ENCODE measurements at places on chromosomes 2 and 18.

DNA sequence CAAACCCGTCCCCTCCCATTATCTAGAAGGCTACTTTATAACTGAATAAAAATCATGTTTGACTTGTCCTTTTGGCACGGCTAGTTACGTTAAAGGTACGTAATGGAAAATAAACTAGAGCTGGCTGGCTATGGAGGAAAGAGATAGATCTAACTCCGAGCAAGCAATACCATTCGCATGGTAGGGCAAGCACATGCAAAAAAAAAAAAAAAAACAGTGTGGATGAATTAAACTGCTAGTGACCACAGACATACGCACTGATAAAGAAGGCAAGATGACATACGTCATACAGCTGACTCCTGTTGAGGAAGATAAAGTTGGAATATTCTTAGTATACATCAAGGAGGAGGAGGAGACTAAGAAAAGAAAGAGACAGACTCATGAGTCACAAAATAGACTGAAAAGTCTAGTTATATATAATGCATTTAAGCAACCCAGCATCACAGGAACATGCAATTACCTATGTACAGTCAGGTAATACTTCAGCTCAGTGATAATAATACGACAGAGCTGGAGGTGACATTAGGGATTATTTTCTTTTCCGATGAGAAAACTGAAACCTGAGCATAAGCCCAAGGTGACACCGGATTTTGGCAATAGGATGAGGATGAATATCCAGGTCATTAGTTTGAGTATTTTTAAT is 37.9 kb upstream of the NARS1 start:
- no peak for DNase-seq

GRCh38 chr2:122999258-122999657 is 1025.8 kb upstream of the CNTNAP5 start:
- DNase-seq: no peak

DNA sequence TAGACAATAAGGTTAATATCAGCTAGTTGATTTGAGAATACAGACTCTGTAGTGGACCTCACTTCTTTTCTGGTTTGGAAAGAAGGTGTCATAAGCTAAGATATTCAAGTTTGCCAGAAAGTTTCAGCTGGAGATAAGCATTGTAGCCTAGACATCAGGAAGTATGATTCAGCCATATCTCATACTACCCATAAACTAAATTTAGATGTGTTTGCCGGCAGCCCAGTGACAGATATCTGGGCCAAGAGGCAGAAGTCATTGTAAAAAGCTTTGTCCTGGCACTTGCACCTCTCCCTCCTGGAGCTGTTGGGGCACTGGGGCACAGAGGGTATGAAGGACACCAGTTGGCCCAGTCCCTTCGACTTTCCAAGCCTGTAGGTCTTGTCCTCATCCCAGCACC is 128.0 kb downstream of the EPHA4 start:
- no peak for DNase-seq

GRCh38 chr18:11284811-11285210 is 135.4 kb upstream of the PIEZO2 start:
- DNase-seq: no peak

GRCh38 chr2:79292958-79293315 is 133.4 kb upstream of the REG3A start:
- no peak for DNase-seq

DNA sequence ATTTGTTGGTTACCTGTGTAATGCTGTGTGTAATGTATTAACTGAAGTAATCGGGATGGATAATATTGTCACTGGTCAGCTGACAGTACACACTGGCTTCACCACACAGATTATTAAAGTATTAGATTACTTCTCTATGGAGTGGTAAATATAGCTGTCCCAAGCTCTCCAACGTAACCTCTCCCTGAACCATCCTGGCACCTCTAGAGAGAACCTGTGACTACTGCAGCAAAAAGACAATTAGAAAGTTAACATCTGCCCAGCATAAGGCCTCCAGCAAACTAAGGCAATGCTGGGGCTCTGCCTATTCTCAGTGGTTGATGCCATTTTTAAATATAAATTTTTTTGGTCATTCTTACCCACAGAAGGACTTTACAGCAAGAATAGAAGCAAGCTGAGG is 351.3 kb downstream of the GPD2 start:
- DNase-seq: no peak

- DNase-seq: no peak
These were observed 176.4 kb downstream of the SETBP1 start for GRCh38 chr18:44857081-44857480.

GRCh38 chr18:51568151-51568550 is 370.7 kb upstream of the MEX3C start:
- no peak for DNase-seq

GRCh38 chr2:108200569-108200968 is 39.2 kb upstream of the SULT1C3 start:
- peak; percentile 6 for DNase-seq

DNA sequence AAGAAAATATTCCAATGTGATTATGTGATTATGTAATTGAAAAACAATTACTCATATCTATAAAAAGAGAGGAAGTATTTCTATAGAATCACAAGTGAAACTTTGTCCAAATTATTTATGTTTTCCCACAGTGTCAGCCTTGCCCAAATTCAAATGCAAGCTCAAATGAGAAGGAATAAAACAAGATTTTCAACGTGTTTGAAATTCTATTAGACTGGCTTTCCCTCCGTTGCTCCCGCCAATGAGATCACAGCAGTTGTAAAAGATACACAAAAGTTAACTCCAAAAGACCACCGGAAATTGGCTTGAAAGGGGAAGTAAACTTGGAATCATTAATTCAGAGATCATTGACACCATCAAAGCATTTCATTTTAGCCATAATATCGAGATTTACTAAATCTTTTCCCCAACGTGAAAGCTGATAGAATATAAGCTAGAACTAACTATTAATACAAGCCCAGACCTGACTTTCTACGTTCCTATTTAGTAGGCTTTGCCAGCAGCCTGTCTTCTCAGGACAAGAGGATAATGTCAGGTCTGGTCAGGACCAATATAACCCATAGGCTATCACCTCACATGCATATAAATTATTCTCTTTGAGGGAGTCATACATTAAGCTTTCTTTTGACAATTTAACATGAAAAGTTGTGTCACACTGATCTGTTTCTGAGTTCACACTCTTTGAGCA is 222.6 kb upstream of the CHAC2 start:
- DNase-seq: no peak

GRCh38 chr2:237696461-237696860 is 69.1 kb downstream of the LRRFIP1 start:
- DNase-seq: no peak

GRCh38 chr2:17951563-17951962 is 73.1 kb downstream of the KCNS3 start:
- no peak for DNase-seq

DNA sequence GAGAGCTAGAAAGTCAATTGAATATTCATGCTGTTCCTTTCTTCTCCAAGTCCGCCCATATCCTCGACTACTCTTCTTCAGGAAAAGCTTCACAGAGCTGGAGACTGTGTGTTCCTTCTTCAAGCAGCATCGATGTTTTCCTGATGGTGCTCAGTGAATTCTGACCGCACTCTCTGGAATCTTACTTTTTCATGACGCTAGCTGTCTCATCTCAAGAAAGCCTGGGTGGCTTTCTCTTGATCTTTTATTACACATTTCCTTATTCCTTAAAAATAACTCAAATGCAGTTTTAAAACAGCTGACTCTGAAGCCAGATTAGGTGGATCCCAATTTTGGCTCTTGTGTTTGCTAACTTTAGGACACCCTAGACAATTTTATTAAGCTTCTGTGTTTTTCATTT is 1245.1 kb upstream of the LRRTM1 start:
- no peak for DNase-seq

DNA sequence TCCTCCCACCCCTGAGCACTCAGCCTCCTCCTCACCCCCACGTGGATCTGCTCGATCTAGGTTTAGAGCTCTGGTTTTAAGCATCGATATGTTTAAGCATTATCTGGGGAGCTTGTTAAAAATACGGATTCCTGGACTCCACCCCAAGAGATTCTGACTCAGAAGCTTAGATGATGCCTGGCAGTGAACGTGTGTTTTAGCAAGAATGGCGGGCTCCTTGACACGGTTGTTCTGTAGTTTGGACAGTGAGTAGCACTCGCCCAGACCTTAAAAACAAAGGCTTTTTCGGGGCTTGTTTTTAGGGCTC is 47.3 kb downstream of the LDLRAD4 start:
- no peak for DNase-seq

GRCh38 chr2:230537531-230537976 is 121.6 kb downstream of the SP100 start:
- no peak for DNase-seq

GRCh38 chr18:80010551-80010906 is 22.2 kb upstream of the TXNL4A start:
- no peak for DNase-seq

GRCh38 chr18:53147472-53147871 is 807.5 kb downstream of the DCC start:
- DNase-seq: no peak

- no peak for DNase-seq
These were observed 352.1 kb downstream of the RBM43 start for GRCh38 chr2:150909613-150910012.

DNA sequence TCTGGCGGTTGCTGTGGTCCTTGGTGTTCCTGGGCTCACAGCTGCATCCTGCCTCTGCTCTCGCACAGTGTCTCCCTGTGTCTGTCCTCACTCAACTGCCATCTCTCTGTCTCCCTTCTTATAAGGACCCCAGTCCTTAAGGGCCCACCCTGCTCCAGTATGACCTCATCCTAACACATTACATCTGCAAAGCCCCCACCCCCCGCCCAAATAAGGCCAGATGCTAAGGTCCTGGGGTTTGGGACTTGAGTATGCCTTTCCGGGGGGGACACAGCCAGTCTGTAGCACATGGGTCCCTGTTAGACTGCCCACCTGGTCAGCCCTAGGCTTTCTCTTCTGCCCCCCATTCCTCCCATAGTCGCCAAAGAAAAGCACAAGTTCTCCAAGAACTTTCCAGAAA is 40.7 kb downstream of the FER1L5 start:
- DNase-seq: no peak

GRCh38 chr2:177338177-177338721 is 54.3 kb upstream of the AGPS start:
- DNase-seq: no peak

GRCh38 chr2:153214337-153214736 is 264.2 kb downstream of the RPRM start:
- no peak for DNase-seq

GRCh38 chr2:11753886-11754699 is 7.7 kb downstream of the LPIN1 start:
- no peak for DNase-seq

DNA sequence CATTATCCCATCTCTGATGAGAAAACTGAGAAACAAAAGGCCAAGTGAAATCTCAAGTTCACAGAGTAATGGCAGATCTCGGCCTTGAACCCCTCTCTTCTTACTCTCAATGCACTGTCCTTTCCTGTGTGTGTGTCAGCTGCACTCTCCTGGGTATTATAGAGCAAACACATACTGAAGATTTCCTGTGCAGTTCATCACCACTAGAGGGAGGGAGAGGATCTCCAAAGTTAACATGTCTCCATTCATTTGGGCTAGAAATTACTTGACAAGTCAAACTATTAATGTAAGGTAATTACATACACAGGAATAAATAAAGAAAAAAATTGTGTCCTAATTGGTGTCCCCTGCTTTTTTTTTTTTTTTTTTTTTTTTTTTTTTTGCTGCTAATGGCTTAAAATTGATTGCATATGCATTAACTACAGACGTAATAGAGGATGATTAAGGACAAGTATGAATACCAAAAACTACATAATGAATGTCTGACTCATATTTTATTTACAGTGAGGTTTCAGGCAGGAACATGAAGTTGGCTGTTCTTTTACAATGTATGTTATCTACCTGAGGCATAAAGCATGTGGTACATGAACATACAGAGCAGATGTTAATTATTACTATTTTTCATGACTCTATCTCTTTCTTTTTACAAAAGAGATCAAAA is 269.2 kb downstream of the NYAP2 start:
- DNase-seq: peak; percentile 14

GRCh38 chr2:73307720-73308119 is 14.4 kb upstream of the EGR4 start:
- DNase-seq: no peak

DNA sequence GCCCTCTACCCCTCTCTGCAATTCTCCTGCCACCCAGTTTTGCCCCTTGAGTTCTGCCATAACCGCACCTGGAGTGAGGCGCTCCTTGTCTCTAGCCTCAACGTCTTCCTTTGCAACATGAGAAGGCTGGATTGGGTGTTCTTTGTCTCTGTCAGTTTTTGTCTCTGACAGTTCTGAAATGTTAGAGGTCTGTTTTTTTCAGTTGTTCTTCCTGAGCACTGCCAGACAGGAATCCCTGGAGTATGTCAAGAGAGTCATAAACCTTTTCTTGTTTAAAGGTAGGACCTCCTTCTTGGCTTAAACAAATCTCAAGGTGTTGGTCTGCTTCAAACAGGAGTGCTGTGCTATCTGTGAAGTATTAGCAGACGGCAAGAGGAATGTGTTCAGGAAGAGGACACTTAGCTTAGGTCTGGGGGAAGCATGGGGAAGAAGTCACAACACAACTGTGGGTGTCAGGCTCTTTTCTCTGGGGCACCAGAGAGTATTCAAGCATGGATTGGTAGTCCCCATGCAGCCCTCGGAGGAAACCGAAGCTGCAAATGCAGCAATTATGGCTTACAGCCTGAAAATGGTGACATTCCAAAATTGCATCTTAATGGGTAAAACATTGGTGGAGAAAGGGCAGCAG is 32.3 kb downstream of the AFF3 start:
- DNase-seq: no peak

- DNase-seq: no peak
These were observed 29.0 kb upstream of the CATIP start for GRCh38 chr2:218327451-218328210.

DNA sequence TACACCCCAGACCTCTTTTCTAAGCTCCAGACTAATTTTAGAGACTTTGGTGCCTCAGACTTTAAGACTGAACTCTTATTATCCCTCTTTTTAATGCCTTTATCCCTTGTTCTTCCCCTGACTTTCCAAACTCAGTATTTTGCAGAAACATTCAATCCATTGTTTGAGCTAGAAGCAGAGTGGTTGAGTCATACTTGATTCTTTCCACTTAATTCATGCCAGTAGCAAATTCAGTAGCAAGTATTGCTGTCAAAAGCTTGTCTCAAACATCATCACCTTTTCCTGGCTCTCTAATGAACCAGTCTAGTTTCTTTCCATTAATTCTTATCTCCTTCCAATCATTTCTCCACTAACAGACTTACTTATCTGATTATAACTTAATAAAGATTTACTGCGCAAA is 699.7 kb upstream of the ZNF804A start:
- no peak for DNase-seq

- DNase-seq: no peak
These were observed 38.4 kb downstream of the SPC25 start for GRCh38 chr2:168851674-168852320.

DNA sequence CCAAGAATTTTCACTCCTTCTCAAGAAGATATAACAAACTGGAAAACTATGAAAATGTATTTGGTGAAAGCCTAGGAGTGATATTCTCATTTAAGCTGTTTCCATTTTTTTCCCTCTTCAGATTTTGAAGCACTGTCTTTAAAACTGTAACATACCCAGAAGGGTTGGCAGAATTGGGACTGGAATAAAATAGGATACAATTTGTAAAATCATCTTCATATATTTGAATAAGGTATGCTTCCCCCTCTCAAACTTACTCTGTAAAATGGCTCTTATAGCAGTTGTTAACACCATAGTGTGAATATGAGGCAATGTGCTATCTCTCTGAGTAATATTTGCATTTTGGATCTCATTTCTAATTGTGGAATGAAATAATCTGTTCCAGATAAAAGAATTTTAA is 676.4 kb downstream of the ARHGAP15 start:
- no peak for DNase-seq

All from HuH-7.5 (cell line).